Activated T-helper 1 cell treated with Interleukin-2 at 50 U/mL for 16 hours (primary cell): ENCODE measurements at places on chromosomes 4 and X.

- no peak for DNase-seq
Measured at GRCh38 chrX:41952102-41952501, 28.7 kb upstream of the CASK start.

- DNase-seq = no peak
Measured at GRCh38 chr4:26140150-26140898, 180.5 kb upstream of the RBPJ start.

GRCh38 chrX:105191878-105192277 lies 28.6 kb downstream of the TEX13A start:
- DNase-seq = no peak

- DNase-seq = no peak
Measured at GRCh38 chr4:87235020-87235671, 14.7 kb upstream of the KLHL8 start.

DNA sequence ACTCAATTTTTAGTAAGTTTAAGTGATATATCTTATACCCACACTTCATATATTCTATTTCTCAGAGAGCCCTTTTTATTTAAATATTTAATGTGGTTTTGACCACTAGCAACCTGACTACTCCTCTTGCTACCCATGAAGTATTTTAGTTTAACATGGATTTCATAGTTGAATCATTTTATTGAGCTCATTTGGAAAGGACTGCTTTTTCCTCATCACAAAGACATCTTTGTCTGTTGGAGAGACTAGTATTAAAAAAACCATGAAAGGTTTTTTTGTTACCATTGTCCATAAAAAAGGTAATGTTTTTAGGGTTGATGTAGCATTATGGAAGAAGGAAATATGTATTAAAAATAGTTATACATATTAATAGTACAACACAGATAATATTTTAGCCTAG lies 139.5 kb downstream of the RAPGEF2 start:
- no peak for DNase-seq
